Inflammatory macrophage (primary cell): ENCODE measurements at places on chromosomes 13 and 19.

DNA sequence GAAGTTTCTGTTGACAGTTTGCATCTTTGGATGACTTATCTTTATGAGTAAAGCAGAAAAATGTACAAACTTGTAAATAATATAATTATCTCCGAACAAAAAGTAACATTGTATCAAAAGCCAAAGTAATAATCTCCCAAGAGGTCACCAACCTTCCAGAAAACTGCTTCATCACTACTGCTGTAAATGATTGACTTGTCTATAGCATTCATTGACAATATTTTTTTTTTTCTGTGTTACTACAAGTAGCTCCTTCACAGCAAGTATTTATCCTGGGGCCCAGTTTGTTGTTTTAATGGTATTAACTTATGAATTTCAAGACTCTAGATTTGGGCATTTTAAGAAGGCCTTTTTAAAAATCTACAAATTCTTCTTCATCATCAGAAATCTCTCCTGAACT lies 242.4 kb downstream of the KLF12 start:
- DNase-seq = no peak

DNA sequence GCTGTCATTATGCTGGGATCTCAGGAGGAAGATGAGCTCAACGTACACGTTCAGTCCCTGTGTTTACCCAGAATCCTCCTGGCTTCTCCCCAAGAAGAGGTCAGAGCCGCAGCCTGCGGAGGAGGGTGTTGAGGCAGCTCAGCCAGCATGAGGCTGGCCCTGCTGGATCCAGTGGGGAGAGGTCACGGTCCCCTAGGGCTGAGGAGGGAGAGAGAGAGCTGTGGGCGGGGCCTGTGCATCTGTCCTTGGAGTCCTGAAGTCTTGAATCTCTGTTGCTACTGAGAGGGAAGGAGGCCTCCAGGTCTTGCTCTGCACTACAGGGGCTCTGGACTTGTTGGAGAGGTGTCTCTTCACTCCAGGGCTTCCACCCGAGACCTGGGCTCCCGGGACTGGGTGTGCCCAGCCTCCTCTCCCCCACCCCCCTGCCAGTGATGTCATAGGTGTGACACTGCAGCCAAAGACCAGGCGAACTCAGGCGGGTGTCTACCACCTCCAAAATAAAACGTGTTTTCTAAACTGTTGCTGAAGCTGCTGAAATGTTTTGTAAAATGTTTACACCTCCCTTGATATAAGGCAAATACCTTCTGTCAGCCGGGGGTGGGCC lies 77.9 kb upstream of the KCTD15 start:
- no peak for DNase-seq

DNA sequence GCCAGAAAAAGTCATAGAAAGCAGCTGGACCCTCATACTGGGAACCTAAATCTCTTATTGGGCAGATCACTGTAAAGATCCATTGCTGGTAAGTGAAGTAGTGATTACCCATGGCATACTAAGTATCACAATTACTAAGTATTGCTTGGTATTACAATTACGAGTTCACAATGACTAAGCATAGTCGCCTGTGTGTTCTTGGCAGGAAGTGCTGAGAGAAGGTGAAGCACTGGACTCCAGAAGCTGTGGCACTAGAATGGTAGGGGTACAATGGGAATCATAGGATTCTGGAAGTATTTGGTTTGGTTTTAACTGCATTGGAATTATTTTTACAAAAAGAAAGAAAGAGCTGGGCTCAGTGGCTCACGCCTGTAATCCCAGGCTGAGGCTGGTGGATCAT lies 20.3 kb downstream of the LGALS16 start:
- no peak for DNase-seq

DNA sequence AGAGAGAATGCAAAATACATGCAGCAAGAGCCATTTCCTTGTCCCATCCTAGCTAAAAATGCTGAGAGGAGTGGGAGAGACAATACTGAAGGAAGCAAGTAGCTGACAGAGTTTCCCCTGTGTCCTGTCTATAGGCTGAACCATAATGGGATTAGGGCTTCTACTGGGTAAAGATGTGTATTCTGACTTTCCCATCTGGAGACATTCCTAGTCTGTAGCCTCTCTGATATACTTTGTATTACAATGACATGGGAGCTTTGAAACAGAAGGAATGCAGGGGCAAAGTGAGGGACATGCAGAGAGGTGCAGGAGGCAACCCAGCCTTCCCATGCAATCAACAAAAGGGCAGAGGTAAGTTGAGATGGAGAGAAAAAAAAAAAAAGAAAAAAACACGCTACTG lies 10.5 kb upstream of the GPC6 start:
- DNase-seq = no peak

- DNase-seq = peak; percentile 12
Observed at GRCh38 chr19:54481326-54481930, 8.3 kb upstream of the CDC42EP5 start.
